ENCODE measurements at places on chromosomes 3 and 15.

DNA sequence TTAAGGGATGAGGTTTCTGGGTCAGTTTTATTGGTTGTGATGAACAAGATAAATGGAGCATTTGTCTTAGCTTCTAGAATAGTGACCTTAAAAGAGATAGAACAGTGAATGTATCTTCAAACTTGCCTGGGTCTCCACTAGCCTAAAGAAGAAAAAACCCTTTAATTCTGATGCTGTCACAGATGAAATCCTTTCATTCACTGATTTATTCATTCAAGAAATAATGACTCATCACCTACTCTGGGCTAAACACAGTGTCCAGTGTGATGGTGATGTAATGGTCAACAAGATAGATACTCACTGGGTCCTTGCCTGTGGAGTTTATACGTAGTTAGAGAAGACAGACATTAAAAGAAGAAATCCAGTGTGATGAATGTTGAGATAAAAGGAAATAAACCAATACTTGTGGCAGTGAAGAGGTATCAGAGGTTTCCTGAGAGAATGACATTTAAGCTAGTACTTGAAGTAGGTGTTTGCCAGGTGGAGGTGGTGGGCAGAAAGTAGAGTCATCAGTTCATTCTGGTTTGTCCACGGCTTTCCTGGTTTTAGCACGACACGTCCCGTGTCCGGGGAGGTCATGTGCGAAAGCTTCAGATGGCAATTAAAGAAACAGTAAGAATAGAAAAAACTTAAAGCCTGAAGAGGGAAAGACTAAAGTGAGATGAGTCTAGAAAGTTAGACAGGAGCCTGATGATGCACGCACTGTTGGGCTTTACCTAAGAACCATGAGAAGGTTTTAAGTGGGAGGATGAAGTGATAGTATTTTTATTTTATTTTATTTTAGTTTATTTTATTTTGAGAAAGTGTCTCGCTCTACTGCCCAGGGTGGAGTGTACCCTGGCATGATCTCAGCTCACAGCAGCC lies 18.5 kb downstream of the PAK2 start:
- DNase-seq = no peak

- DNase-seq = no peak
Observed at GRCh38 chr3:42662813-42663535, 9.5 kb downstream of the ZBTB47 start.

- DNase-seq = no peak
Observed at GRCh38 chr15:26561130-26561529, 211.7 kb downstream of the GABRB3 start.

DNA sequence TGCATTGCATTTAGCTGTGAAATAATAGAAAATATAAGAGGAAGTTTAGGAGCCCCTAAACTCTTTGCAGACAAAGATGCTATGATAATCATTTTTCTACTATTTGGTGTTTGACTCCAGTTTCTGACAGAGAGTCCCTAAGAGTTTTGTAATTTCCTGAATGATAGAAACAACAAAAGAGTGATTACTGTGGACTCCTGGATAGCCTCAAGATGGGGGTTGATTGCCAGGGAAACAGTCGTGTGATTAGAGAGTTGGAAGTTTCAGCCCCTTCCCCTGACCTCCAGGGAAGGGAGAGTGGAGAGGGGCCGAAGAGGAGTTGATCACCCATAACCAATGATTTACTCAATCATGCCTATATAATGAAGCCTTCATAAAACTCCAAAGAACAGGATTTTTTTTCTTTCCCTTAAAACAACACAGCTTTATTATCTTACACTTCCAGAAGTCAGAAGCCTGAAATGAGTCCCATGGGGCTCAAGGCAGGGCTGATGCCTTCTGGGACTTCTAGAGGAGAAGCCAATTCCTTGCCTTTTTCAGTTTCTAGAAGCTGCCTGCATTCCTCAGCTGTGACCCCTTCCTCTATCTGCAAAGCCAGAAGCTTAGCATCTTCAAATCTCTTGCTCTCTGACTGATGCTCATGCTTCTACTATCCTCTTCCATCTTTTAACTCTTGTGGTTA lies 292.3 kb upstream of the ZPLD1 start:
- no peak for DNase-seq

DNA sequence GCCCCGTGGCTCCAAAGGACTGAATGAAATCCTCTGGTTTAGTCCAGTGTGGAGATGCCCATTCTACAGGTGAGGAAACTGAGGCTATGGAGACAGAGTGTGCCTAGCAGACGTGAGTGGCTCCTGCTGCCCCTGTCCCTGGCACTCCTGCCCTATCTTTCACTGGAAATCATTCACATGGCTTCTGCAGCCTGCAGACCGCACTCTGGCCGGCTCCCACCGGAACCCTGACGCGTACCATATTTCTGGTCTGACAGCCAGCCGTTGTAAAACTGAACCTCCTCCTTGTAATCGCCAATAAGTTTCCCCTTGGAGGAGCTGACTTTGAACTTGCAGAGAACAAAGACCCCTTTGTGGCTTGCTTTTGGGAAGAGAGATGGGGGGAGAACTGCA lies 136.5 kb downstream of the CHSY1 start:
- DNase-seq = no peak

DNA sequence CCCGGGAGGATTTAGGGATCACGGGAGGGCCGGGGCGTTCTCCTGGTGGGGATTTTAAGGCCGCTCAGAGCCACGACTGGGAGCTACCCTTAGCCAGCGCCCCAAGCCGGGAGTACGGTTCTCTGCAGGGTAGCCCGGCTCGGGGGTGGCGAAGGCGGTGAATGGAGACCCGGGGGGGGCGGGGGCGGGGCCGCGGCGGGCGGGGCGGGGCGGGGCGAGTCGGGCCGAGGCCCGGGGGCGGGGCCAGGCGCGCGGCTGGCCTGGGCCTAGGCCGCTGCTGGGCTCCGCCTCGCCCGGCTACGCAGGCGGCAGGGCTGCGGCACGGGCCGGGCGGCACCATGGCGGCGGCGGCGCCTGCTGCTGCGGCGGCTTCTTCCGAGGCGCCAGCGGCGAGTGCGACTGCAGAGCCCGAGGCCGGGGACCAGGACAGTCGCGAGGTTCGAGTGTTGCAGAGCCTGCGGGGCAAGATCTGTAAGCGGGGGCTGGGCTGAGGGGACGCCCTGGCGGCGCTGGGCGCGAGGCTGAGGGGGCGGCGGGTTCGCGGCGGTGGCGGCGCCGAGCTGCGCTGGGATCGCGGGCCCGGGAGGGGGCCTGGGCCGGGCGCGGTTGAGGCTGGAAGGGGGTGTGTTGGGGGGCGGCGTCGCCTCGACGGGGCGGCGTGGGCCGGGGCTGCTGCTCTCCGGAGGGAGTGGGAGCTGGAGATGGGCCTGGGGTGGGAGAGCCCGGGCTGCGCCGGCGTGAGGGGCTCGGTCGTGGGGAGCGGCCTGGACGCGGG lies at the start of gene RASA2:
Gene RASA2 (plus strand): TSS at position 282 of the 775 bp plus-strand sequence. CDS start 57 bp downstream, at position 339.
- peak; percentile 27 for DNase-seq

GRCh38 chr15:69818529-69818928 lies 279.2 kb downstream of the TLE3 start:
- DNase-seq = no peak

All from left renal pelvis (tissue), 4 donors.